ENCODE measurements at places on chromosomes 13 and 19.

DNA sequence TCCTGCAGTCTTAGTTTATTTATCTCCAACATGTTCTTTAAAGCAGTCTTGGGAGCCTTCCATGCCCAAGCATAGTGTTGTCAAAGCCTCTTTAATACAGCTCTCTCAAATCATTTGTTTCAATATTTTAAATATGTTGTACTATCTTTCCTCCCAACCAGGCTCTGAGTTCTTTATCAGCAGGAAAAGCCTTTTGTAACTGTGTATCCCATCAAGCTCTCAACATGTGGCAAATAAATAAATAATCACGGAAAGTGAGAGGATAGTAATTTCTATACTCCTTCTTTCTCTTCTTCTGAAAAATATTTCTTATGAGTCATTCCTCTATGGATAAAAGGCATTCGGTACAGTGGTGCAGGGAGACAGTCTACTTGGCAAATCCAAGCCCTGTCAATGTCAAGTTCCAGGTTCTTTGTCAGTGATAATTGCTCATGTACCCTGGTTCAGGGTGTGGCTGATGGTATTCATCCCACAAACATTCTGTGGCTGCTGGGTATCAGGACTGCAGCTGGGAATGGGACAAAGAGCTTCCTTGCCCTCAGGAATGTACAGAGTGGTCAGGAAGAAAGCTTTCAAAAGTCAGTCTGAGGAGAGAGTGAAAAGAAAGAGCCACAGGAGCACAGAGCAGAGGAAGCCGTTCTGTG, 384.3 kb downstream of the EFNB2 start:
- DNase-seq: no peak

- no peak for DNase-seq
Measured at GRCh38 chr13:27524981-27525975, 74.9 kb upstream of the MTIF3 start.

DNA sequence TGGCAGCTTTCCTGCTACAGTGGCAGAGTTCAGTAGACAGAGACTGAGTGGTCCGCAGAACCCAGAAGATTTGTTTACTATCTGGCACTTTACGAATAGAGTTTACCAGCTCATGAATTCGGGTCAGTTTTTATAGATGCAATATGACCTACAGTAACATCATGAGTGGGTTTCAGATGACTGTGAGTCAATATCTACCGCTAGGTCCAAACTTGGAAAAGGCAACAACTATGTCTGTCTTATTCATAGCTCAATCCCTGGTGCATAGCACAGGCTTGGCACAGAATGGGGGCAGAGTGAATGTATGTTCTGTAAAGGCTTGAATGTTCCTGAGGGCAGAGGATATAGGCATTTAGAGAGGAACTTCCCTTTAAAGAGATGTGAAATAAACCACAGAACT, 65.2 kb downstream of the RAP2A start:
- DNase-seq: no peak

GRCh38 chr13:98525456-98526181, 51.3 kb downstream of the STK24 start:
- no peak for DNase-seq

- DNase-seq: no peak
Measured at GRCh38 chr19:343451-343931, 1.1 kb downstream of the MIER2 start.

DNA sequence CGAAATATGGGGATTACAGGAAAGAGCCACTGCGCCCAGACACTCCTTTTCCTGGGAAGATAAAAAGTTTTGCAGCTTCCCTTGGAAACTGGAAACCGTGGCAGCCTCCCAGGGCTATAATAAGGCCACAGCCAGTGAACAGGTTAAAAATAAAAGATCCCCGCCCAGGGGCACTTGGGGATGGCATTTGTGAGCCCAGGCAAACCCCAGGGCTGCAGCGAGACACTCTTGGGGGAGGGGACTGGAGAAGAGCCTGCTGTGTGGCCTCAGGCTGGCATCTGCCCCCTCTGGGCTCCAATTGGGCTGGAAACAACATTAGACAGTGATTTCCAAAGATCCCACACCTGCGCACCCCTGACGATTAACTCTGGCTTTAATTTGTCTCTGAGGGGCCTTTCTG, 11.2 kb downstream of the FEM1A start:
- no peak for DNase-seq

DNA sequence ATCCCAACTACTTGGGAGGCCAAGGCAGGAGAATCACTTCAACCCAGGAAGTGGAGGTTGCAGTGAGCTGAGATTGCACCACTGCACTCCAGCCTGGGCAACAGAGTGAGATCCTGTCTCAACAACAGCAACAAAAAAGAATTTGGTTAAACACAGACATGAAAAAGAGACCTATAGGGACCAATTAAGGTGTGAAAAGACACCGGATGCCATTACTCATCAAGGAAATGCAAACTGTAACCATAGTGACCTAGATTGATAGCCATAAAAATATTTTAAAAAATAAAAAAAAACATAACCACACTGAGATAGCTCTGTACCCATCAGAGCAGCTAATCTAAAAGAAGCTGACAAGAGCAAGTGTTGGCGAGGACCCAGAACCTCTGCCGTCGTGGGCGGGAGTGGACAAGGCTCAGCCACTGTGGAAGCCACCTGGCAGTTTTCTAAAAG, 37.1 kb upstream of the ISYNA1 start:
- no peak for DNase-seq

- no peak for DNase-seq
Measured at GRCh38 chr19:49157445-49158224, at the start of gene TRPM4. Gene TRPM4, plus strand, starts transcription at chr19:49157792. Its CDS starts 75 bp downstream, at chr19:49157867.

DNA sequence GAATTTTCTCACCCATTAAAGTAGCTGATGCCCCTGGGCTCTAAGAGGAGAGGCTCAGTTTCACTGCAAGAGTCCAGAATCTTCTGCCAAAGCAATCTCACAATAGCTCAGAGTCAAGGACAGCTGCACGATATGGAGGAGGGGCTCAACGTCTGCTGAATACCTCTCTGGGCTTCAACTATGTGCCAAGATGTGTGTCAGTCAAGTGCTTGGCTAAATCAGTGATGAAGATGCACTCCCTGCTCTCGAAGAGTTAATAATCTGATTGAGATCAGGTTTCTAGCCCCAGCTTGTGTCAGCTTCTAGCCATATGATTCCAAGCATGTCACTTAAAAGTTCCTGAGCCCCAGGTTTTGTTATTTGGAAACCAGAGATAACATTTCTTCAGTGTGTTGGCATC, 46.8 kb downstream of the KLF12 start:
- no peak for DNase-seq

GRCh38 chr19:37403403-37403802, 32.5 kb downstream of the ZNF527 start:
- DNase-seq: no peak

GRCh38 chr13:44365008-44365407, 8.6 kb upstream of the SERP2 start:
- DNase-seq: no peak

DNA sequence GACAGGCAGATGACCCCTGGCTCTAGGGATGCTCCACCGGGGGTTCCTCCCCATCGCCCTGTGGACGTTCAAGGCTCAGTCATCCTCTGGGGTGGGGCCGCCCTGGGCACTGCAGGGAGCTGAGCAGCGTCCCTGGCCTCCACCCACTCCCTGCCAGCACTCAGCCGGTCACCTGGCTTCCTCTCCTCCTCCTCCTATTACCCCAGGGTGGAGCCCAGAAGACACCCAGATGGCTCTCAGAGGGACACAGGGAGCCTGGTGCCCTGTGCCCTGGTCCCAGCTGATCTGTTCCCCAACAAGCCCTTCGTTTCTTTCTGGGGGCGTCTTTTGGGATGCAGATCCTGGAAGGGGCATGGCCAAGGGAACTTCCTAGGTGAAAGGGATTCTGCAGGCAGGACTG, 3.7 kb upstream of the MKNK2 start:
- DNase-seq: no peak

GRCh38 chr13:45411631-45412030, 6.5 kb downstream of the SLC25A30 start:
- DNase-seq: no peak

DNA sequence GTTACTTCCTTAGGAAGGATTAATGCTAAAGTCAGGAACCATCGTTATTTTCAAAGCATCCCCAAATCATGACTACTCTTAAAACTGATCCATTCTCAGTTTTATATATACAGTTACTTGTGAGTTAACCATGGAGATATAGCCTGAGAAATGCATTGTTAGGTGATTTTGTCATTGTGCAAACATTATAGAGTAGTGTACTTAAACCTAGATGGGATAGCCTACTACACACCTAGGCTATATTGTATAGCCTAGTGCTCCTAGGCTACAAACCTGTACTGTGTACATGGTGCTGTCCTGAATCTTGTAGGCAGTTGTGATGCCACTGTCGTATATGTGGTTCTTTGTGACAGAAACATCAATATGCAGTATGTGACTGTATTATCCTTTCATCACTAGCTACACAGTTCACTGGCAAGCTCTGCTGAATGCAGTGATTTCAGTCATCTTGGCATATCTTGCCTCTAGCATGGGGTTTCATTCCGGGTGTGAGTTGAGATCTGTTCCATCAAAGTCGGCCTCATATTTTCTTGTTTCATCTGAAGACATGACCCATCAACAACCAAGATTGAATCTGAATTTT, 45.3 kb downstream of the CDK8 start:
- DNase-seq: no peak

- DNase-seq: no peak
Measured at GRCh38 chr19:5115351-5115750, 146.4 kb downstream of the KDM4B start.

DNA sequence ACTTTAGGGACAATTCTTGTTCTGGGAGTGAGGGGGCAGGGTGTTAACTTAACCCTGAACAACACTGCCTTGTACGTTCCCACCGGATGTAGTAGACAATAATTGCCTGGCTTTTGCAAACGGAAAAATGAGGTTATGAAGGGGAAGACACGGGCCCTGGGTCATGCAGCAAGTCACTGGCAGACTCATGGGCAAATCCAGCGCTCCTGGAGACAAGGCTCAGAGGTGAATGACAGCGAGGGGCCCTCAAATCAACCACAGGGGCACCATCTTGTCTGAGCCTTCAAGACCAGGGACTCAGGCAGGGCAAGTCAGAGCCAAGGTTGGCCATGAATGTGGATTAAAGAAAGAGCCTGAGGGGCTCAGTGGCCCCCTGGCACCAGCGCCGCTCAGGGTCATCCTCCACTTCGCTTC, 2.8 kb downstream of the RASA3 start:
- no peak for DNase-seq

GRCh38 chr13:27562457-27562856, 57.9 kb downstream of the LNX2 start:
- DNase-seq: no peak

GRCh38 chr19:39140594-39140993, 15.0 kb downstream of the PAK4 start:
- DNase-seq: no peak

DNA sequence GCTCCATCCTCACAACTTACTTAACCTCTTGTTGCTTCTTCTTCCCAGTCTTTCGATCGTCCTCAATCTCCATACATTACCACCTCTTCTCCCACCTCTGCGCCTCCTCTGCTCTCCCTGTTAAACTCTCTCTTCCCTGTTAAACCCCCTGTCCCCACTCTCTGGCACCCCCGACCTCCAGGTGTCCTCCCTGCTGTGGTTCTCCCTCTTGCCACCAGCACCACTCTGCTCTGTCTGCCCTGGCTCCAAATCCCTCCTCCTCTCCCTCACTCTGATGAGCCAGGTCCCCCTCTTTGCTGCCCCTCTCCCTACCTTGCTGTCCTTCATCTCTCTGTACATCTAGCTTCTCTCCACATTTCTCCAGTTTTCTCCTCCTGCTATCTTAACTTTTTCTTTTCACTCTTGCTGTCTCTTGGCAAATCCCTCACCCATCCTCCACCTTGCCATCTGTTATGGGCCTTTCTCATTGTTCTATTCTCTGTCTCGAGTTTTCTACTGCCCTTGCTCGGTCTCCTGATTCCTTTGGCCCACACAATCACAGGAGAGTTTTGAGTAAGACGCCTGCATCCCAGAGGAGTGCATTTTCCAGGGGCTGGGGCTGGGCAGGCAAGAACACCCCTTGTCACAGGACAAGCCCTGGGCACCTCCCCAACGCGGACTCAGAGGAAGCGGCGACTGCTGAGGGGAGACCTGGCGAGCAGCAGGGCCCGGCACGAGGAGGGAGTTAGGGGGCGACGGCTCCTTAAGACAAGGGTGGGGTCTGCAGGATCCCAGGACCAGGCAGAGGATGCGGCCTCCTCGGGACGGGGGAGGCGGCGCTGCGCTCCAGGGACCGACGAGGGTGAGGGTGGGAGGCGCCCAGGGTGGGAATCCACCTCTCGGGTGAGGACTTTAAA, 21.4 kb upstream of the ERVV-1 start:
- DNase-seq: no peak

DNA sequence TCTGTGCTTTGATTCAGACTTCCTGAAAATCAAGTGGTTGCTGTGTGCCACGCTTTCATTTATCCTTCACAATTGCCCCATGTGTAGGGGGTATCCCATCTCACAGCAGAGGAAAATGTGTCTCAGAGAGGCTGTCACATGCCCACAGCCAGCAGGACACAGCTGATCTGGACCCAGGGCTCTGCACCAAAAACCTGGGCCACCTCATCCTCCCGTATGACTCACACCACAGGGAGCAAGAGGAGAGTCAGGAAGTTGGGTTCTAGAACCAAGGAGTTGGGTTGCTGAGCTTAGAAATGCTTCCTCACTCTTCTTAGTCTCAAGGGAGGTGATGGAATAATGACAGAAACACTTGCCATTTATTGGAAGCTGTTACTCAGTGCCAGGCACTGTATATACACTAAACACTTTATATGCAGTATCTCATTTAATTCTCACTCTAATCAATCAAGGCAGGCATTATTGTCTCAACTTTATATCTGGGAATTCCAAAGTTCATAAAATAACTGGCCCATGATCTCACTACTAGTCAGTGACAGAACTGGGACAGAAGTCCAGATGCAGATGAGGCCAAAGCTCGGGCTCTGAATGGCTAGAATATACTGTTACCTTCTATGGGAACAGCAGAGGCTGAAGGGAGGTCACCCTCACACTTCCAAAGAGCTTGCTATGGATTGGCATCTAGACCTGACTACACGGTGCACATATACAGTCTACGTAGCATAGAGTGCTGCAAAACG, 47.7 kb upstream of the ATP12A start:
- no peak for DNase-seq

GRCh38 chr13:25652764-25653163, 281.0 kb downstream of the ATP8A2 start:
- no peak for DNase-seq

DNA sequence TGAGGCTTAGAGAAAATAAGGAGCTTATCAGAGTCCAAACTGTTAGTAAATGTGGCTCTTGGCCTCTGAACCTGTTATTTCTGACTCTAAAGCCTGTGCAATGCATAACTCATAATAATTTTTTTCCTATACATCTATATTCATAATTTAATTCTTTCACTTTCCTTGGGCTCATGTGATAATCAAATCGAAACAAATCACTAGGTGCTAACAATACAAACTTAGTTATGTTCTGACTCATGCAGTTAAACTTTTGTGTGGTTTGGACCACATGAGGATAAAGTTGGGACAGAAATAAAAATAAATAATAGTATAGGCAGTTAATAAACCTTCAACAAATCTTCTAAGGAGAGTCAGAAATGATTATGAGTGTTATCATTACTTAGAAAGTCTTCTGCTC, 1629.0 kb downstream of the OLFM4 start:
- DNase-seq: no peak

- DNase-seq: no peak
Measured at GRCh38 chr13:31818236-31818635, 78.9 kb downstream of the RXFP2 start.
